ENCODE measurements at places on chromosomes 11 and 22.

- no peak for DNase-seq
Measured at GRCh38 chr22:49320714-49321476, 506.8 kb downstream of the BRD1 start.

DNA sequence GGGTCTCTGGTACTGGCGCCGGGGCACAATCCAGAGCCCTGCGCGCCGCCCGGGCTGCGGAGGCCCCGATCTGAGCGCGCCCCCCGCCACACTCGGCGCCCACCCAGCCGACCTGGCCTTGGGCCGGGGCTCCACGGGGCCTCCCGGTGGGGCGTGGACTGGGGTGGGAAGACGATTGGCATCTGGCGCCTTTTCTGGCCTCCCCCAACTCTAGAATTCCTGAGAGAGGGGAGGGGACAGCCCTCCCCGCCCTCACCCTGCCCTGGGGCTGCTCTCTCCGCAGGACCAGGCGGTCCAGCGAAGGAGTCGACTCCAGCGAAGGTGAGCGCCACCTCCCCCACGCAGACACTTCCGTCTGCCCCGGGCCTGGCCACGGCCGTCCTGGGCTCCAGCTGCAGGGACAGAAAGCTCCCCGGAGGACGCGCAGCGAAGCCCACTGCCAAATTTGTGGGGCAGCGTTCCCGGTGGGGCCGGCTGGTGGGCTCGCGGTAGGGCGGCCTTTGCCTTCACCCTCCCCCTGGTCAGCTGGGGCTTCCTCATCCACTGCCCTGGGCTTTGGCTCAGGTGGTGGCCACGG lies 593 bp downstream of the SSH3 start:
- DNase-seq, result no peak

- no peak for DNase-seq
Measured at GRCh38 chr11:115266066-115266639, 238.1 kb downstream of the CADM1 start.

GRCh38 chr11:124898711-124899110 lies 1.0 kb upstream of the ROBO4 start:
- DNase-seq, result peak; percentile 65

- no peak for DNase-seq
Measured at GRCh38 chr11:97332271-97332670, 942.5 kb downstream of the JRKL start.

DNA sequence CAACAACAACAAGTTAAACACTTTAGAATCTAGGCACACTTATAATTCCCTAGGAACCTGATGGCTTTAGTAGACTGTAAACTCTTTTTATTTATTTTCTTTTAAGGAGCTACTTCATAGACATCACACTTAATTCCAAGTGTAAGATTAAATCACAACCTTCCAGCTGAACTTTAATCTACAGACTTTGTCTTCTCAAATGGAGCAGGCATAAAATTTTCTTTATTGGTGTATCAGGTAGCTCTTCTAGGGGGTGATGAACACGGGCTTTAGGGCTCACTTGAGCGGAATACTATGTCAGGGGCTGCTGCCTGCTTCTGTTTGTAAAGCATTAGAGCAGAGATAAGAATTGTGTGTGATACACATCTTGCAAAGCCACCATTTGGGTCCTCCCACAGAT lies 525.8 kb upstream of the FAT3 start:
- no peak for DNase-seq

- DNase-seq, result no peak
Measured at GRCh38 chr11:3183523-3183922, 18.4 kb upstream of the OSBPL5 start.

- no peak for DNase-seq
Measured at GRCh38 chr22:21446827-21447690, 20.1 kb upstream of the TMEM191C start.

DNA sequence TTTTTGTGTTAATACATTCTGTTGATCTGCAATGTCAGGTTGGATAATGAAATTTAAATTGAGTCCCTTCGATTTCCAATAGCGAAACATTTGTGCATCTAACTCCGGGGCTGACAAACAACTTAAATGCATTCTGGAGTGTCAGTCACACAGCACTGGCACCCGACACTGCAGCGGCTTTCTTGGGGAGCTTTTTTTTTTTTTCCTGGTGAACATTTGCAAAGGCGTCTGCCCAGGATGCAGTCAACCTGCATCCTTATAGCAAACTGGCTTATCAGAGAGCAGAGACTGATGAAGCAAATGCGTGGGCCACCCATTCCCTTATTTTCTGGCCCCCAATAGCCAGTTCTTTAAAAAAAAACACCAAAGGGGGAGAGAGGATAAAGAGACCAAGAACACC lies 1167.7 kb downstream of the LRRC4C start:
- DNase-seq, result no peak

DNA sequence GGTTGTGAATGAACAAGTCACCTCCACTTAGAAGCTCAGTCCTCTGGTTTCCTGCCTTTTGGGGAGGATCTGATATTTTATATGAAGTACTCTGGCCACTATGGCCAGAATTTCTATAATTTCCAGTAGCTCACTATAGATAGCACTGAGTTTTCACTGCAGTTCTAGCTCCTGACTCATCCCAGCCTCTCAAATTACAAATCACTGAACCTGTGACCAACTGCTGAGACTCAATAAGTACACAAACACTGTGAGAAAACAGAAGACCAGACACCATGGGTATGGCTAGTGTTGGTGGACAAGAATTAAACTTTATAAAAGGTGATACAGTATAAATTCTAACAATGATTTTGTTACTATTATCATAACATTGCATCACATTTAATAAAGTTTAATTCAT lies 47.1 kb upstream of the UCP3 start:
- no peak for DNase-seq

DNA sequence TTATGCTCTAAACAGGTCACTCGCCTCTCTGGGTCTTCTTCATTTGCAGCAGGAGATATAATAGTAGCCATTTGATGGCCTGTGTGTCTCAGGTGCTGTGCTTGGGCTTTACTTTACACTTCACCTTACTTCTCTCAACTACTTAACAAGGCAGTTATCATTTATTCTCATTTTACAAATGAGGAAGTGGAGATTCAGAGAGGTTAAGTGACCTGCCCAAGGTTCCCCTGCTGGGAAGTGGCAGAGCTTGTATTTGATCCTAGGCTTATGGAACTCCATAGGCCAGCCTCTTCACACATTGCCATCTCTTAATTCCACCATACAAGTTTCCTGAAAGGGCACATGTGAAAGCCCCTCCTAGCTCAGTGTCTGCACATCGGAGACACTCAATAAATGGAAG lies 30.4 kb downstream of the FAM181B start:
- no peak for DNase-seq

- no peak for DNase-seq
Measured at GRCh38 chr11:1600626-1601025, 2.5 kb upstream of the KRTAP5-2 start.

- no peak for DNase-seq
Measured at GRCh38 chr11:32529994-32530588, 53.5 kb upstream of the EIF3M start.

- peak; percentile 80 for DNase-seq
Measured at GRCh38 chr11:62694455-62695167, 5.3 kb upstream of the LRRN4CL start.

- DNase-seq, result no peak
Measured at GRCh38 chr11:65206441-65206841, 24.7 kb downstream of the CAPN1 start.

- DNase-seq, result no peak
Measured at GRCh38 chr22:20107471-20107901, 8.4 kb upstream of the RANBP1 start.

DNA sequence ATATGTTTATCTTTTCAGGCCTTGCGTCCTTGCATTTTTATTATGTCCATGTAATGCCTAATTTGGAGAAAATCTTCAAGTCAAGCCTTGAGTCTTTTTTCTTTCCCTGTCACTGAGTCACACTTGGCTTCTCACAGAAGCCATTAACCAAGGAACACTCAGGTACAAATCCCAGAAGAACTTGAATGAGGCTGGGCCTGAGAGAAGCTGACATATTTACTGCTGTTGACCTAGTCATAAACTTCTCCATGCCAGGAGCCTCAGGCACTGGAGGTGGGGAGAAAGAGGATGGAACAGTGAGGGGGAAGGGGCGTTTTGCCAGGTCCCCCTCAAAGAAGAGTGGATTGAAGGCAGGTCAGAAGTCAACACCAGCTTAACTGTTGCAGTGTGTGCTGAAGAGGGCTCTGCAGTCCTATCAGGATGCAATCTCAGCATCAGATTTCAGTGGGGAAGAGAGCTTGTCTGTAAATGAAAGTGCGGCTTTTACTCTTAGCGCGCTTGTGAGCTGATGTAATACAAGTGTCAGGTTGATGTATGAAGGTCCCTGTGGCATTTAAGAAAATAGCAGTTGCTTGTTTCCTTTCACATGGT lies 526.0 kb downstream of the ETS1 start:
- no peak for DNase-seq

DNA sequence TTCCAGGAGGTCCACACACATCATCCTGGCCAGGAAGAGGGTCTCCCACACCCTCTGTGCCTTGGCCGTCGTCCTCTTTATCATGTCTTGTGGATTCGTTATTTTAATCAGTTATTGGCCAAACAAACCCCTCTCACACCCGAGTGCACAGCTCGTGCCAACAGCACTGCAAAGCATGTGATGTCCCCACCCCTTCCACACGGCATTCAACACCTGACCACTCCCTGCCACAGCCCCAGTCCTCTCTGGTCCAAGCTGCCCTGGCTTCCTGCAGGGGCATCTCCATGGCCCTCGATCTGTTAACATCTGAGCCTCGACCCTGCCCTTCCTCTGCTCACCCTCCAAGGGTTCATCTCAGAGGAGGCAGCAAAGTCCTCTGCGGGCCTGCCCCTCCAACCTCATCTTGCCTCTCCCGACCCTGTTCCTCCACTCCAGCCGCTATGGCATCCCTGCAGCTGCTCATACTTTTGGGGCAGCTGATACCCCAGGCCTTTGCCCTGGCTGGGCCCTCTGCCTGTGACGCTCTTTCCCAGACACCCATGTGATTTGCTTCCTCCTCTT lies 14.0 kb downstream of the MYEOV start:
- no peak for DNase-seq

DNA sequence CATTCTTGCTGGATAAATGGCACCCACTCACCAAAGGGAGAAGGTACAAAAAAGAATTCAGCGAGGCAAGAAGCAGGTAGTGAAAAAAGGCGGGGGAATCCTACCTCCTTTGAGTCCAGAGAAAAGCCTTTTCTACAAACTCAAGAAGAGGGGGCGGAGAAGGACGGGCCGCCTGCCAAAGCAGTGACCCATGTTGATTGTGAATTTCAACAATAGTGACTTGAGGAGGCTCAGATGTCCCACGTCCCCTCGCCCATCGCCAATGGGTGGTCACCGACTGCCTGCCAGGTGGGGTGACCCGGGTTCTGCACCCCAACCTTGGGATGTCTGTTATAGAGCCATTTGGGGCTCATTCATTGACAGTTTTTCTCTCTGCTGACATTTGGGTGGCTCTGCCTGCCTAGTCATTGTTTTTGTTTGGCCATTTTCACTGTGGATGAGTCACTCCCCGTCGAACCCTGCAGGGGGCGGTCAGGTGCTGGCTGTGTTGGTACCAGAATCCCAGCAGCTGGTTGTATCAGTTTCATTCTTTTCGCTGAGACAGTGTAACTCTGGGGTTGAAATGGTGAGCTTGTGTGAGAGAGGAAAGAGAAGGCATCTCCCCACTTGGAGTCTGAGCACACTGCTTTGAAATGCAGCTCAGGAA lies 163.4 kb upstream of the NCAM1 start:
- DNase-seq, result no peak

- no peak for DNase-seq
Measured at GRCh38 chr11:19370100-19370861, 129.5 kb upstream of the E2F8 start.

GRCh38 chr22:40567106-40567505 lies 69.4 kb downstream of the MRTFA start:
- no peak for DNase-seq

DNA sequence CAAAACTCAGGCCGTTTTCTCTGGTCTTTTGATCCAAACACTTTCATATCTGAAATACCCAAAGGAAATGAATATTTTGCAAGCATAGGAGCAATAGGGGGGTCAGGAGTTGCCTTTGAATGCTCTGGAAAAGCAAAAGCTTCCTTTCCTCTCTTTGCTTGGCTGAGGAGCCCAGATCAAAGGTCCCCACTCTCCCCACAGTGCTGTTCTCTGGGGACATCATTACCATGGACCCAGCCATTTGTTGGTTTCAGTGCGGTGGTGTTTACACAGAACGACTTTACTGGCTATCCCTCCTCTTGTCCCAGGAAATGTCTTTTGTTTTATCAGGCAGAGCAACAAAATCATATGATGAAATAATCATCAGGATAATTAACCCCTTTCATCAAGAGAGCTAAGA lies 1089.1 kb downstream of the TBC1D22A start:
- DNase-seq, result no peak

GRCh38 chr11:65290448-65291165 lies 24.1 kb upstream of the CDC42EP2 start:
- DNase-seq, result peak; percentile 90

GRCh38 chr11:86438685-86439084 lies 64.0 kb downstream of the CCDC81 start:
- DNase-seq, result no peak

DNA sequence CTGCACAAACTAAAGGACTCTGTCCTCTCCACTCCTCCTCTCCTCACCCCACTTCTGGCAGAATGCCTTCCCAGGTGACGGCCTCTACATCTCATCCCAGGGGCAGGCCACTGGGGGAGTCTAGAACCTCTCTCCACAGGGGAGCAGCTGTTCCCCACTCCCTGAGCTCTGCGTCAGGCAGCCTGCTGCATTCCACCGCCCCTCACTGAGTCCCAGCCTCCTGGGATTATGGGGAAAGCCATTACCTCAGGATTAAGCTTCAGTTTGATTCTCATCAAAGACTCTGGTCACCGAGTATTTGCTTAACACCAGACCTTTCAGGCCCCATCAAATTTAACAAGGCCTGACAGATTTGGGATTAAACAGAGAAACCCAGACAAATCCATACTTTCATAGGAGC lies 405.9 kb downstream of the NXPE2 start:
- DNase-seq, result no peak

DNA sequence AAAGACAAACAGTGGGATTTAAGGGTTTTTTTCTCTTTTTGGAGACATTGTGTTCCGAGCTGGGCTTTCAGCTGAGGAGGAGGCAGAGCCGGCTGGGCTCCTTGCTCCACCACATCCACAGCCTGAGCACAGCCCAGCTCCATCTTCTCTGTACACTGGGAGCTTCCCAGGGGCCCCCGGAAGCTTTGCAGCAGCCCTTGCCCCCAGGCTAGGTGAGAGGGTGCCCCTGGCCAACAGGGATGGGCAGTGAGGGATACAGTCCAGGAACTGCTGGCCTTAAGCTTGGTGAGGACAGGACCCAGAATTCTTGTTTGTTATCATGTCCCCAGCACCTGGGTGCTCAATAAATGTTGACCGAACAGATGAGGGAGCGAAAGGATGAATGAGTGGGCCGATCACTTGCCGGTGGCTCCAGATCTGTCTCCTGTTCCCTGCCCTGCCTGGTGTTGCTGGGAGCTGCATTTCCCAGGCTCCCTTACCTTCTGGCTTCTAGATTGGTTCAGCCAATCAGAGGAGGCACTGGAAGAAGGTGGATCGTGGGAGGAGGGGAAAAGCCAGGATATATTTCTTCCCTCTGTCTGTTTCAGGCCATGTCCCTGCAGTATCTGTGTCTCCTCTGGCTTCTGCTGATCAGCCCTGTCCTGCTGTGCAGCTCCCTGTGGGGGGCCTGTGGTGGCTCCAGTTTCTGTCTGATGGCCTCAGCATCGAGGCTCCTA lies 26.5 kb upstream of the NECTIN1 start:
- no peak for DNase-seq

GRCh38 chr11:89495951-89496350 lies 4.8 kb upstream of the NOX4 start:
- no peak for DNase-seq
